ENCODE measurements at places on chromosomes 5 and 9. TPM values are rescaled to one million over a fixed set of nuclear protein-coding genes. Genes with fewer than 3 reads are reported as not detected.

C5orf58 gene
- not detected for polyA plus RNA-seq

FBP1 gene
- polyA plus RNA-seq, result 0.19 TPM

TIMD4 gene
- not detected for polyA plus RNA-seq

ROR2 gene
- polyA plus RNA-seq, result 0.34 TPM

ZNF483 gene
- 0.60 TPM for polyA plus RNA-seq

PCDHGB6 gene
- 0.13 TPM for polyA plus RNA-seq

ANGPTL2 gene
- 12.3 TPM for polyA plus RNA-seq

HAVCR2 gene
- 0.12 TPM for polyA plus RNA-seq

SPATA6L gene
- polyA plus RNA-seq, result 0.44 TPM

UAP1L1 gene
- 3.2 TPM for polyA plus RNA-seq

EMB gene
- 15.5 TPM for polyA plus RNA-seq

PRPF4 gene
- 22.5 TPM for polyA plus RNA-seq

PTGES gene
- 3.2 TPM for polyA plus RNA-seq
